ENCODE measurements at places on chromosomes 4 and X.

- no peak for DNase-seq
Observed at GRCh38 chr4:133812954-133813353, 388.6 kb downstream of the PABPC4L start.

DNA sequence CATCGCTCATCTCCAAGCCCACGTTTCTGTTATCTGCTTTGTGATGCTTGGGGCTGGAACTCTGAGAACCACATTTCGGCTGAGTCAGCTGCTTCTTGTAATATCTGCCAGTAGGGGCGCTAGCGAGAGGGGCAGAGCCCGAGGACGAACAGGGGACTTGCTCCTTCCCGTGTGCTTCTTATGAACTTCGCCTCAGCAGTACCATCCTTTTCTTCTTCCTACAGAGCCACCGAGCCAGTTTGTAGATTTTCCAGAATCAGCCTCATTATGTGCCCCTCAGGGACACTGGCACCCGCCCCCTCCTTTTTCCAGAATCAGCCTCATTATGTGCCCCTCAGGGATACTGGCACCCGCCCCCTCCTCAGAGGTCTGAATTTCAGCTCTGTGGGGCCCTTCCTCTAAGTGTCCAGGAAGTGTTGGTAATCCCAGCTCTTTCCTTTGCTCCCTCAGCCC lies 441.7 kb upstream of the RASGEF1B start:
- peak; percentile 63 for DNase-seq

- DNase-seq = no peak
Observed at GRCh38 chr4:73194064-73194463, 64.5 kb downstream of the ANKRD17 start.

DNA sequence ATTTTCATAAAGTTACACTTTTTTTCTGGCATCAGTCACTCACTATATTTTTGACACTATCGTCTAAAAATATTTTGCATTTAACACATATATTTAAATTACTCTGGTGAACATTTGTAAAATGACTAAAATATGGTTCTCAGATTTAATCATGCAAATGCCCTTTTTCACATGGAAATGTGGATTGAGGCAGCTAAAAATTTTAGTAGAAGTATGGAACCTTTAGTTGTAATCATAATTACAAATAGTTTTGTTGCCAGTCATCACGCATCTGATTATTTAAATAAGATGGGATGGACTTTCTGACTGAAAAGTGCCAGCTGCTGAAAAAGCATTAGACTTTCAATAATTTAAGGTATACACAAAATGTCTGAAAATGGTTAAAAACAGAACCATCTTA lies 119.3 kb downstream of the PDHA2 start:
- no peak for DNase-seq

GRCh38 chr4:760616-761015 lies 55.0 kb downstream of the PCGF3 start:
- no peak for DNase-seq
